ENCODE measurements at places on chromosomes 12 and 14.

GRCh38 chr12:107384645-107385044 lies 291.3 kb upstream of the CRY1 start:
- DNase-seq: no peak

- DNase-seq: no peak
Measured at GRCh38 chr14:91409928-91410718, 7.5 kb downstream of the CCDC88C start.

DNA sequence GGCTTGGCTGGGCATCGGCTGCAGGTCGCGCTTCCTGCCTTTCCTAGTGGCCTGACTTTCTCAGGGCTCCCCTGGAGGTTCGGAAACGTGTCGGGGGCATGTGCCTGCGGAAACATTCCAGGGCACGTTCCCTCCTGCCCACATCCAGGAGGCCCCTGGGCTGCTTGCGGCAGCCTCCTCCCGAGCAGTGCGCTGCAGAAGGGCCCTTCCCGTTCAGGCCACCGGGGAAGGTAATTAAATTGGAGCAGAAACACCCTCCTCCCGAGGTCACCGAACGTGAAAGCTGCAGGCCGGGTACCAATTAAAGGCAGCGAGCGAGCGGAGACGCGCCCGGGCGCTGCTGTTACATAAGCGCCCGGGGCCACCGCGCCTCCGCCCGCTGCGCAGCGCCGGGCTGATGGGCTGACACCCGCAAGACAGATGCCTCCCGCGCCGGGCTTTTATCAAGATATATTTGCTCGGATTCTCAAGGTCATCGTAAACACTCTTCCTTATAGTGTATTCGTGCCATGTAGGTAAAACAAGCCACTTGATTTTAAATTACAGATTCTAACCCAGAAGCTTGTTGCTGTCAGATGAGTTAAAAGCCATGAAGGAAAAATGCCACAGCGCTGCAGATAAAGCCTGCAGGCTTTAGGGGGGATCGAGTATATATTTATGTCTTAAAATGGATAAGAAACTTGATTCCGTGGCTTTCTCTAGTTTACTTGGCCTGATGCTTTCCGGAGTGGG lies 31.4 kb downstream of the SSPN start:
- no peak for DNase-seq

DNA sequence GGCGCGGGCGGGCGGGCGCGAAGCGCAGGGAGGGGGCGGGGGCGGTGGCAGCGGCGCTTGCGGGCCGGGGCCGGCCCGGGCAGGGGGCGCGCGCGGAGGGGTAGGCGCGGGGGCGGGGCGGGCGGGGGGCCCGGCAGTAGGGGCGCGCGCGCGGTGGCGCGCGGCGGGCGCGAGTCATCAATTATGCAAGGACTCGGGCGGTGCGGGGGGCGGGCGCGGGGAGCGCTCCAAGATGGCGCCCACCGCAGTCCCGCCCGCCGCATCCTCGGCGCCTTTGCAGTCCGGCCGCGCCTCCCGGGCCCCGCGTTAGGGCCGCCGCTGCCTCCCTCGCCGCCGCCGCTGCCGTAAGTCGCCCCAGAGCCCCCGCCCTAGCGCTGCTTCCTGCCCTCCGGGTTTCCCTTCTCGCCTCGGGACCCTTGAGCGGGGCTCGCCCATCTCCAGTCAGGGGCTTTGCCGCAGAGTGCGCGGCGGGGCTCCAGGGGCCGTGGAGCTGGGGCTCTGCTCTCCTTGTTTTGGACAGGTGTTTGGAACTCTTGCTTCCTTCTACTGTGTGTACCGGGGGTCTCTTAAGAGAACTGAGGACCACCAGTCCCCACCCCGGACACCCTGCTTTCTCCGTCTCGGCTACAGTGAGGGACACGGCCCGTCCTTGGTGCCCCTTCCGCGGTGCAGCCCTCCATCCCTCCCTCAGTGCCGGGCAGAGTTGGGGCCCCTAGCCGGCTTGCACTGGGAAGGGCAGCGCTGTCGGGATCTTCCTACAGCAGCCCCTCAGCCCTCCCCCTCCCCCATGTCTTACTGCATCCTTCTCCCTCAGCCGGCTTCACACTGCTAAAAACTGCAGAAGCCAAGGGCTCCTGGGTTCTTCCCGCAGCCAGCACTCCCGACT lies at the start of gene SCN8A:
Gene SCN8A (plus strand): TSS at position 218 of the 886 bp plus-strand sequence. CDS start 71,585 bp downstream, outside the sequence.
- peak; percentile 33 for DNase-seq

DNA sequence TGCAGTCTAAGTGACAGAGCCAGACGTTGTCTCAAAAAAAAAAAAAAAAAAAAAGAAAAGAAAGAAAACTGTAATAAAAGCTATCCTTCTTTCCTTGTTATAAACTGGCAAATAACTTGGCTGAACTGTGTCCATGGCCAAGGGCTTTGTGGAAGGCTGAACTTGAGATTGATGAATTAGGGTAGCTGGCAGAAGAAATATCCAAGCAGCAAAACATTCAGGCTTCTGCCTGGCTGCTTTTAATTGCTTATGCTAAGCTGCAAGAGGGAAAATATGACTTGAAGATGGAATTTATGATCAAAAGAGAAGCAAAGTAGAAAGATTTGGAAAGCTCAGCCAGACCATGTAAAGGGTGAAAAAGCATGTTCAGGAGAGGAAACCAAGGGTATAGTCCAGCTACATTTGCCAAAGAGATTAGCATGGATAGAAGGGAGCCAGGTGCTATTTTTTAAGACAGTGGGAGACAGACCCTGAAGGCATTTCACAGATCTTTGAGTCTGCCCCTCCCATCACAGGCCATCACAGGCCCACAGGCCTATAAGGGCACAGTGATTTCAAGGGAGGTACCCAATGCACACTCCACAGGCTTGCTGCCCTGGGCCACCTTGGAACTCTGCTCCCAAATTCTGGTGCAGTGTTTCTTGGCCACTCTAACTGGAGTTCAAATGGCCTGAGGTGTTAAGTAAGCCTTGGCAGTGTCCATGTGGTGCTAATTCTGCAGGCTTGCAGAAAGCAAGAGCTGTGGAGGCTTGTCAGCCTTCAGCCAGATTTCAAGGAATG lies 226.0 kb downstream of the AEBP2 start:
- DNase-seq: no peak

- DNase-seq: no peak
Measured at GRCh38 chr14:71720978-71721624, 211.1 kb upstream of the RGS6 start.

GRCh38 chr14:103520269-103520656 lies 2.4 kb downstream of the CKB start:
- DNase-seq: no peak

GRCh38 chr12:108309674-108310312 lies 29.3 kb downstream of the CMKLR1 start:
- DNase-seq: no peak

- no peak for DNase-seq
Measured at GRCh38 chr12:15011162-15011561, 38.3 kb downstream of the PDE6H start.

GRCh38 chr12:128047266-128048060 lies 219.5 kb upstream of the TMEM132C start:
- no peak for DNase-seq

GRCh38 chr12:6430124-6430989 lies 14.4 kb upstream of the CD27 start:
- no peak for DNase-seq

DNA sequence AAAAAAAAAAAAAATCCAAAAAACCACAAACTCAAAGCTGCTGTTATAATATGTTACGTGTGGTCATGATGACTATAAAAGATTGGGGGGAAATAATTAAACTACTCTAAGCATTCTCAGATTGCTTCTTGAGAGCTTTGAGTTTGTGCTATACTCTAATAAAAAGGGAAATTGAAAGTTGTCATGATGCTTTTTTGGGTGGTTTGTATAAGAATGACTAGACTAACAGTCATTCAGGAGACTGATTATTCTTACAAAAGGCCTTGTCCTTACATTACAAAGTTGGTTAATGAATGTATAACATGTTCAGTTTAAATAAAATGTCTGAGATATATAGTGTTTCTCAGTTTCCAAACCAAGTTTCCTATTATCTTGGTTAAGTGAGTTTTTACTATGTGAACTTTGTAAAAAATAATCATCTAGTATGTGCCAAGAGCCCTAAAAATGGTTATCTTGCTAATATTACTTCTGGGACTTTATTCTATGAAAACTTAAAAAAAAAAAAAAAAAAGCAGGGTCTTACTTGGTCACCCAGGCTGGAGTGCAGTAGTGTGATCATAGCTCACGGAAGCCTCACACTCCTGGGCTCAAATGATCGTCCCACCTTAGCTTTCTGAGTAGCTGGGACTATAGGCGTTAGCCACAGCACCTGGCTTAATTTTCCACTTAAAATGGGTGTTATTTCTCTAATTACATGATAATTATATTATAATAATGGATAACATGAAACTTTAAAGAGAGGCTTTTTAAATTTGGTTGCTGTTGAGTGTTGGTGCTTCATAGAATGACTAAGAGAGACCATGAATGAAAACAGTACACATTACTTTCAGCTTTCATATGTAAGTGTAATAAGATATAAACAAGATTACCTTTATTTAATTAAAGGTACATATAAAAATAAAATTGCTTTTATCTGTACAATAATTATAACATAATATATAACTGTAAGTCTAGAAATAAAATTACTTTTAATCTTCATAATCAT lies 459.6 kb upstream of the RGS6 start:
- no peak for DNase-seq

- DNase-seq: no peak
Measured at GRCh38 chr14:89767131-89767530, 187.4 kb downstream of the EFCAB11 start.

DNA sequence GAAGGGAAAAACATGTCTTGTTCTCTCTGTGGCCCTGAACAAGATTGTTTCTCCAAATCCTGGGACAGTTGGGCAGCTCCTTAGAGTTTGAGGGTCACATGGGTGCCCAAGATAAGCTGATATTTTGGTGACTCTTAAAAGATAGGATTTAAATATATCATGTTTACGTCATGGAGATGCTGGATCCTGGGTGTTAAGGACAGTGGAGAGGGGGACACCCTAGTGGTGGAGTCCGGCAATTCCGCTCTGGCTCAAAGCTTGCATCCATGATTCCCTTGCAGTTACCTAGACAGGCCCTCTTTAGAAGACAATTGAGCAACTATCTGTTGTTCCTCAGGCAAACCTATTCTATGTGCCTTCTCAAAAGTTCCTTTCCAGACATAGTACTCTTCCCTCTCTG lies 101.8 kb downstream of the CMKLR1 start:
- no peak for DNase-seq

- no peak for DNase-seq
Measured at GRCh38 chr14:33134975-33135374, 196.3 kb downstream of the NPAS3 start.

DNA sequence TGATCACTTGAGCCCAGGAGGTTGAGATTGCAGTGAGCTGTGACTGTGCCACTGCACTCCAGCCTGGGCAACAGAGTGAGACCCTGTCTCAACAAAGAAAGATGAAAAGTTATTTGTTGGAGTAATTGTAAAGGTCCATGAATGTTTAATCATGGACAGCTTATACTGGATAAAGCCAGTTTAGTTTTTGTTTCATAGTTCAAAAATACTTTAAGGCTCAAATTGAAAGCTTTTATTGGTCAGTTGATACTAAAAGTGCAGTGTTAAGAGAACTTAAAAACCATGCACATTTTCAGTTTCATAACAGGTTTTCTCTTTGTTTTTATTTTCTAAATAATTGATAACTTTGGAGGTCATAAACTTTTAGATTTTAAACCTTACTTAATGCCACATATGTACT lies 108.4 kb downstream of the MON2 start:
- DNase-seq: no peak

GRCh38 chr12:118220702-118221101 lies 84.8 kb downstream of the PEBP1 start:
- no peak for DNase-seq

DNA sequence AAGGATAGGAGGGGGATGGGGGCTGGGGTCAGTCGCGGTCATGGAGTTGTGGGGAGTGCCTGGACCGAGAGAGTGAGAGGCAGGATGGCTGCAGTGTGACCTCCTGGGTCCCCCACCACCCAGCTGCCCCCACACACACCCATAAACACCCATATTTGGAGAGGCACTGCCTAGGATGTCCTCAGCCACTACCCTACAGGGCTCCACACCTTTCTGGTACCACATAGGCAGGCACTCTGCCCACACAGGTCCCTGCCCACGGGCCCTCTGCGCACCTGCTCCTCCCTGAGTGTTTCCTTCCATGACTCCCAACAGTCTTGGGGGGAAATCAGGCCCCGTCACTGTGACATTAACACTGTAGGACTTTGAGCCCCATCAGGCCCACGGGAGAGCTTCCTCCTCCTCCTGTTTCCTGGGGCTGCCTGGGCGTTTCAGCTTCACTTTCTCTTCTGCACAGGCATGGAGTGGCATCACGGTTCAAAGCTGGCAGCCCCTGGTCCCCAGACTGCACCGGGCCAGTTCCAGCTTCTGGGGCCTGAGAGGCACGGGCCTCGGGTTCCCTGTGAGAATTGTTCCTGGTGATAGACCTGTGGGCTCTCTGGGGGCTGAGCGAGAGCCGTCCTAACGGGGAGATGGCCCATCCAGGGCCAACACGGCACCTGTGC lies 207.0 kb upstream of the C14orf180 start:
- DNase-seq: no peak

- DNase-seq: no peak
Measured at GRCh38 chr12:120737557-120738251, 12.1 kb downstream of the ACADS start.

DNA sequence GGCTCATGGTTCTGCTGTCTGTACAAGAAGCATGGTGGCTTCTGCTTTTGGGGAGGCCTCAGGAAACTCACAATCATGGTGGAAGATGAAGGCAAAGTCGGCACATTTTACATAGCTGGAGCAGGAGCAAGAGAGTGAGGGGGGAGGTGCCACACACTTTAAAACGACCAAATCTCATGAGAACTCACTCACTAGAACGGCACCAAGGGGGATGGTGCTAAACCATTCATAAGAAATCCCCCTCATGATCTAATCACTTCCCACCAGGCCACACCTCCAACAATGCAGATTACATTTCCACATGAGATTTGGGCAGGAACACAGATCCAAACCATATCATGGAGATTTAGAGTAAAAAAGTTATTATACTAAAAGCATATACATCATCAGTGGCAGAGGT lies 13.6 kb upstream of the LEMD3 start:
- no peak for DNase-seq

- DNase-seq: no peak
Measured at GRCh38 chr14:101758913-101759593, 2.5 kb upstream of the PPP2R5C start.

DNA sequence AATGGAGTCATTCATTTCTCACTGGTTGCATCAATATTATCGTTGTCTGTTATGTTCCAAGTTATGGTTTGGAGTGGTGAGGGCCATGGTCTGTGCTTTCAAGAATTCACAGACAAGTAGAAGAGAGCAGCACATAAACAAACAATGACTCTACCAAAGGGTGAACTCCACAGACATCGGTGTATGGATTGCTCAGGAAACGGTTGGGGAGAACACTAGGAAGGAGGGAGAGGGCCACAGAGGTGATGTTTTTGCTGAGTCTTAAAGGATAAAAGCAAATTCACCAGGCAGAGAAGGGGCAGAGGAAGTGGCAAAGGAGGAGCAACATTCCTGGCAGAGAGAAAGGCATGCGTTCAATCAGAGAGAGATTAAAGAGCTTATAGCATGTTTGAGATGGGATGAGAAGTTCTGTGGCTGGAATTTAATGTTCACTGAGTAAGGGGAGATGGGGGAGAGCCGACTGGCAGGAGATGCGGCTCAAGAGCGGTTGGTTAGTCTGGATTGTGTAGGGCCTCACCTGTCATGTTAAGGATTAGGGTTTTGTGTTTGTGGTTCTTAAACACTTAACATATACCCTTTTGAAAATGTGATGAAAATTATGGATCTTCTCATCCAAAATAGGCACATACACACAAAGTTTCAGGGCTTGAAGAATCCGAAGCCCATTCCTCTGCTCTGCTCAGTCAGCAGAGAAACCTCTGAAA lies 42.3 kb upstream of the FRMD6 start:
- DNase-seq: no peak

- DNase-seq: no peak
Measured at GRCh38 chr14:75280831-75281653, 2.4 kb downstream of the FOS start.

- no peak for DNase-seq
Measured at GRCh38 chr12:105347499-105347898, 17.0 kb downstream of the C12orf75 start.

Measured in activated T-helper 9 cell treated with anti-CD3 and anti-CD28 coated beads, Interleukin-2, amount 50 U/mL, for 16 hours (primary cell).